Hematopoietic multipotent progenitor cell treated with erythropoietin and hydrocortisone succinate and interleukin-3 and kit ligand, for 8 days (in vitro differentiated cells): ENCODE measurements at places on chromosomes 2 and 18.

- no peak for DNase-seq
These were observed 195.3 kb upstream of the SMAD2 start for GRCh38 chr18:48125724-48126123.

DNA sequence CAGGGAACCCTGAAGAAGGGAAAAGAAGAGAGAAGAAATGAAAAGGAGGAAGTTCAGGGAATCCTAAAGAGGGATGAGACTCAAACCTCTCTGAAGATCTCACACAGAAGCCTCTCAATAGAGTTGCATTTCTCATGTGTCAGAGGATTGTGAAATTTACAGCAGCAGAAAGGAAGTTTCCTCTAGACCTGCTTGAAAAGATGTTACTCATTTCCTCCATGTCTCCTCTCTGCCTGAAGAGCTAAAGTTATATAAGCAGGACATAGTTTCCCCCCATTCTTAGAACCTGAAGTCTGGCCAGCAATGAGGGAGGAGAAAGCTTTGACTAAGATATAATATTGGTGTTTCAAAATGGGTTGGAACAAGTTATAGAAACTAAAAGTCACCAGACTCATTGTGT lies 1155.6 kb downstream of the LRP1B start:
- DNase-seq: no peak

GRCh38 chr18:46001892-46002291 lies 34.8 kb upstream of the EPG5 start:
- DNase-seq: no peak

- DNase-seq: no peak
These were observed 728 bp upstream of the C18orf63 start for GRCh38 chr18:74314759-74315463.

DNA sequence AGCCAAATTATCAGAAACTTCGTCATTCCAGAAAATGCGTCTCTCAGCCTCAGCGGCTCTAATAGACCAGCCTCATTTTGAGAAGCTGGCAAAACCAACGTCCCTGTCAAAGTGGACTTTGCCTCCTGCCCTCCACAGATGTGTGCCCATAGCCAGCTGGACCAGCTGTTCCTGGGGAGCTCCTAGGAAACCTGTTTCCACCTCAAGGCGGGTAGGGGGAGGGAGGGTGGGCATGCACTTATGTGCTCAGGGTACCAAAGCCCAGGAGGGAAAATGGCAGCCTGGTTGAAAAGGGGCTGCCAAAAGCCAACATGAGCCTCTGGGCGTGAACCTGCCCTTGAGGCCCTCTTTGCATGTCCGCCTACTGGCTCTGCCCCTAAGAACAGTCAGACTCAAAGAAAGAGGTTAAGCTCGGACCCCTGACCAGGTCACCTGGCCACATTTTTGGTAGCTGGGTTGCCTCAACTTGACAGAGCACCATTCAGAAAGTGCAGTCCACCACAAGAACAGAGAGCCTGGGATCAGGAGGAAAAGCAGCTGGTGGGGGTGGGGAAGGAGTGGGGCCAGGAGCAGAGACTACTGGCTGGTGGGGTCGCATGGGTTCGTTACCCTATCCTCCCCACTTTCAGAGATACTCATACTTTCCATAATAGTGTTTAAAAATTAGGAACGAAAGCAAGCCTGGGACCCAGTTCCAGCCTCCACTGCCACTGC lies 3.5 kb downstream of the PER2 start:
- DNase-seq: no peak

DNA sequence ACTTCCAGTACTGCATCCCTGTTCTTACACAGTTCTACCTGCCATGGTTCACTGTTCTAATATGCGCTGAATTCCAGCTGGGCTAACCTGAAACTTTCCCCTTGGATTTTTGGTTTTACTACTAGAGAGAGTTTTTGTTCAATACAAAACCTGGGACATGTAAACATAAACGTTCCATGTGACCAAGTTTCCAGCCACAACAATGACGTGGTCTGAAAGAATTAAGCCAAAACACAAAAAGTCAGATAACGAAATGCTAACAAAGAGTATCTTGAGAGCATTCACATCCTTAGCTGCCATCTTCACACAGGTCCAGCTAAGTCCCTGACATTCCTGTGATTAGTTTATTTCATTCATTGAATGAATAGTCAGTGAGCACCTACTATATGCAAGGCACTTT lies 467.0 kb upstream of the PKDCC start:
- no peak for DNase-seq

DNA sequence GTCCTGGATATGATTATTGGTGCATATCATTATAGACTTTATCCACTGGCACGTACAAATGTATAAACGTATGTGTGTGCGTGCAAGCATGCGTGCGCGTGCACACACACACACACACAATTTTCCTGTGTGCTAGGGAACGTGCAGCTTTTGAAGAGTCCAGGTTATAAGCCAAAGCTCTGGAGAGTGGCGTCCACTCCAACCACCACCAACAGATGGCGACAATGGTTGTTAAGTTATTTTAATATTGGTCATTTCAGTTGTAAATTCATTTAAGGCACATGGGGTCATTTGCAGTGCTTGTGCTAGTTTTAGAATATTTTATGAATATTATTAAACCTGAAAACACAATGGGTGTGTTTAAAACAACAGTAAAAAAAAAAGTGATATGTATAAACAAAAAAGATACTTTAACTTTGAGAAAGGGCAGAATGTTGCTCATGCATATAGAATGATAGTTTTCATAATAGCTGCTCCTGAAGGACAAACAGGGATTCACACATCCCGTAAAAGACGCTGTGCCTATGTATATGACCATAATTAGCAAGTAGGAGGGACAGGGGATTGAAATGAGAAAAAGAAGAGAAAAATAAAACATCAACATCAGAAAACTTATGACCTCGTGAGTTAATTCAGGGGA lies 124.2 kb upstream of the ITGB6 start:
- peak; percentile 62 for DNase-seq
